ENCODE measurements at places on chromosomes 16 and 17. TPM values are rescaled to one million over a fixed set of nuclear protein-coding genes. Genes with fewer than 3 reads are reported as not detected.

WNK4 gene
- total RNA-seq = 1.8 TPM

HSD17B1 gene
- 1.7 TPM for total RNA-seq

EXOC3L1 gene
- not detected for total RNA-seq

CANT1 gene
- 88.3 TPM for total RNA-seq

USP10 gene
- total RNA-seq = 83.0 TPM

FSCN2 gene
- total RNA-seq = 2.0 TPM

CCR7 gene
- total RNA-seq = 0.85 TPM

DNAJC7 gene
- 124 TPM for total RNA-seq

ABCC6 gene
- 1.1 TPM for total RNA-seq

XPO6 gene
- 109 TPM for total RNA-seq

TBX4 gene
- 0.09 TPM for total RNA-seq

CTRB1 gene
- not detected for total RNA-seq

CD7 gene
- 0.20 TPM for total RNA-seq

KRTAP4-3 gene
- not detected for total RNA-seq

ADAMTS18 gene
- total RNA-seq = 0.01 TPM

TMEM220 gene
- 3.3 TPM for total RNA-seq

KIF18B gene
- 37.2 TPM for total RNA-seq

Measured in A549 treated with CpdA at 1 μM for 4 hours (cell line).